ENCODE measurements at places on chromosomes 3 and 15.

DNA sequence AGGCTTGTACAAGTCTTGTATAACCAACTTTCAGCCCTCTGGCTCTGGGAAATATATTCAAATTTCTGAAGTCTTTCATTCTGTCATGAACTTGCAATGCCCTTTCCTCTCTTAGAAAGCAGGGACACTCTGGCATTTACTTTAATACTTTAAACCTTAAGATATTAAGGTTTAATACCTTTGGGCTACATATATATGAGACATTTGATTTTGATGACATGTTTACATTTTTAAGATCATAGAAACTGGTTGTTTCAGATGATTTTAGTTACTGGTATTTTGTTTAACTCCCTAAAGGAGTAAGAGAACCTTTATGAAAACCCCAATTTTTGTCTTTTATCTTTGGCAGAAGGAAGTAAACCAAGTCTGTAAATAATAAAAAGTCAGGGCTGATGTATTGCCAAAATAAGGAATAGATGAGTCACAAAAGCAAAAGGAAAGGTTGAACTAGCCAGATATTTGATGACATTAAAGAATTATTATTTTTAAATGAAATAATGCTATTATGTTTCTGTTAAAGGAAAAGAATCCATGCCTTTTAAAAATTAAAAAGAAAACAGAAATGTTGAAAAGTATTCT, 579.0 kb upstream of the CBLB start:
- DNase-seq: no peak

GRCh38 chr3:38226273-38226672, 39.3 kb upstream of the SLC22A13 start:
- DNase-seq: no peak

- no peak for DNase-seq
These were observed 20.4 kb downstream of the RUVBL1 start for GRCh38 chr3:128103136-128103676.

DNA sequence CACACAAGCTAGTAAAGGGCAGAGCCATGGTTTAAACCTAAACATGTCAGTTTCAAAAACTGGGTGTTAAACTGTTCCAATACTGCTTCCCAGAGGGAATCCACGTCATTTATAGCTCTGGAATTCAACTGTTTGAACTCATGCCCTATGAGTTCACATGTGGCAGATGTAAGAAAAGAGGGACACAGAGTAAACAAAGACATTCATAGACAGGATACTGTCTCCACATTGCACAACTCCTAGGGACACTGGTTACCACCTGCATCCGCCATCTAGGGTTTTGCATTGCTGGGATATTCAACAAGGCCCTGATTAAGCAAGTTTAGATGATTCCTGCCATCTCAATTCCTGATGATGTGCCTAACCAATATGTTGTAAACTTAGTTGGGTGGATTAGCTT, 134.1 kb upstream of the COL8A1 start:
- DNase-seq: no peak

DNA sequence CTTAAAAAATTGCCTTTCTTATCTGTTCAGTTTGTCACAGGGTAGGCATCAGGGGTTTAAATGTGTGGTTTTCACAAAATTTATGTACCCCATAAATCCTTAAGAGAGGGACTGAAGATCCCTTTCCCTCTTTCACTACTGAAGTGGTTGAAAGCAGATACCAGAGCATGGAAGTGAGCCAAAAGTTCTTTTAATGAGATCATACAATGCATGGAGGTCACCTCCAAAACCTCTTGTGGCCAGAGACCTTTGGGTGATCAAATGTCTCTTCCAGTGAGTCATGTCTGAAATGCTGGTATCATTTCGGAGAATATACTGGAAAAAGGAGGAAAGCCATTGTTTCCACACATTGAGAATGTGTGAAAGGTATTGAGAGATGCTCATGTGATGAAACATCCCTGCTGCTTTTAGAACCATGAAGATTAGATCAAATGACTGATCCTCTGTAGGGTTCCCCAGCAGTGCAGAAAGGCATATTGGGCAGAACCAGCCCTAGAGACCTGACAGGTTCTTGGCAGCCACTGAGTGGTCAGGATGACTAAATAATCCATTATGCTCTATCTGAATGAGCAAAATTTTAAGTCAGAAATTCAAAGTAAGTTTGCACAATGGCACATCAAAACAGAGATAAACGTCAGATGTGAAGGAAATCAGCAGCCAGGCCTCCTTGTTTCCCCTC, 165.8 kb upstream of the SLC2A2 start:
- peak; percentile 1 for DNase-seq

DNA sequence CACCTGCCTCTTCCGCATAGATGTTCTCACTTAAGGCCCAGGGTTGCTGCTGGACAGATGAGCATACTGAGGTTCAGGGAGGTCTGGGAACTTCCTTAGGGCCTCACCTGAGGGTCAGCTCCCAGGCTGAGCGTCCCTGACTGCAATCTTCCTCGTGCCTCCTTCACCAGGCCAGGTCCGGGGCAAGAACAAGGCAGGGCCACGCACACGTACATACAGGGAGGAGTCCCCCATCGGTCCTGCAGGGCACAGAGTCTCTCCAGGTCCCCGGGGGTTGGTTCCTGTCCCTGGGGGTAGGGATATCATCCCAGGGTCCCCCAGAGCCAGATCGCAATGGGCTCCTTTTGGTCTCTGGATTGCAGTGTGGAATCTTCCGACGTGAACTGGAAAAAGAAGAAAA, 130.1 kb downstream of the LRRK1 start:
- DNase-seq: no peak

GRCh38 chr15:74529921-74530320, 11.1 kb upstream of the ARID3B start:
- no peak for DNase-seq

- no peak for DNase-seq
These were observed 60.7 kb downstream of the IMPG2 start for GRCh38 chr3:101259485-101260341.

DNA sequence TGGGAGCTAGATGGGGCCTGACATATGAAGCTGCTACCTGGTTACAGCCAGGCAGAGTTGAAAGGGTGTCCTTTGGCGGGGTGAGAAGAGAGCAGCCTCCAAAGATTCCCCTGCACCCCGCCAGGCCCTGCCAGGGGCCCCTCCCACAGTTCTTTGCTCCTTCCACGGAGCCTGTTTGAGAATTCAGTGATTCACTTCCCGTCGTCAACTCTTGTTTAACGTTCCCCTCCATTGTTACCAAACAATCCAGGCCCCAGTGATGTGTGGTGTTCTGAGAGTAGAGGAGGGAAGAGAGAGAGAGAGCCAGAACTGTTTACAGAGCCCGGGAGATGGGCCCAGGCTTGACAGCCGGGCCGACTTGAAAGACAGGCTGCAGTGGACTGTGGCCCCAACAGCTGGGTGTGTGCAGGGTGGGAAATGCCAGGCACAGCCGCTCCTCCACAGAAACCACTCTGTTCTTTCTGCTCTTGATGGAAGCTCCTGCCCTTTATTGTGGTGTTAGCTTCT, 81.5 kb downstream of the SMAD3 start:
- peak; percentile 92 for DNase-seq

DNA sequence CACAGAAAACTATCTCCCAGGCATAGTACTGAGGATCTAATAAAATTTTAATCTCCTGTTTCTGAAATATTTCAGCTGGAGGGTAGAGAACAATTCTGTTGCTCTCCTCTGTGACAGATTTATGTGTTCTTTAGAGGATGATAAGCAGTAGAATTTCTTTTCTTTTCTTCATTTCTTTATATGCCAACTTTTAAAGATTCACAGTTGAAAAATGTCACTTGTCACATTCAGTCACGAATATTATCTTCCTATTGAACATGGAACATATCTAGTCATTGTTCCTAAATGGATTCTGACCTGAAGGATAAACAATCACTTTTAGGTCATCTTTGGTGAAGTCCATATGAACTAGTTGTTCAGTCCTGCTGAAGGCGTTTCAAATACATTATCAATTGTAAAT, 585.5 kb upstream of the DPPA4 start:
- no peak for DNase-seq

- DNase-seq: no peak
These were observed 139.4 kb downstream of the BBX start for GRCh38 chr3:107662124-107662507.

DNA sequence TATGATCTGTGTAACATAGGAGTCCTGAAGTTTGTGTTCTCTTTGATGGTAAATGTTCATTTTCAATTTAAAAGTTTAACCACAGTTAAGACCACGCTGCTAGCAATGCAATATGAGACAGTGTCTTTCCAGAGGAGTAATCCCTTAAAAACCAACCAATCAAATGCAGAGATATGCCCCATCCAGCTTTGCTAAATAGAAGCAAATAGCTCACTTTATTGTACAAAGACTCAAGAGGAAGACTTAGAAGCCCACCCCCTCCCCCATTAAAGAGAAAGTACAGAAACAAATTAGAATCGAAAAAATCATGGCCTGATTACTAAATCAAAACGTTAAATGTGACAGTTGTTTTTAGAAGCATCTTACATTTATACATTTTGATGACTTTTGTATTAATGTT, 2.1 kb upstream of the ANP32A start:
- no peak for DNase-seq

DNA sequence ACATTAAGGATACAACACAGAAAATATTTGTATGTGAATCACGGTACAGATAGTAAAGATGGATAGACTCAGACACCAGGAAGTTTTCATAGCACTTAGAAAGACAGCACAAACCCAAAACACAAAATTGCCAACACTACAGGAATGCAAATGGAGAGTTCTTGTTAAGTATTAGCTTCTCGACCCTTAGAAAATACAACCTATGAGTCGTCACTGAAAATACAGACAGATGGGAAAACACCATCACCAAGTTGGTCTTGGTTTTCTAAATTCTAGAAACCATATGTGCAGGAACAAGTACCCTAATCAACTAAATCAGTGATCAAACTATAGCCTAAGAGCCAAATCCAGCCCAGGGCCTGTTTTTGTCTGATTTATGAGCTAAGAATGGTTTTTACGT, 50.7 kb downstream of the PEAK1 start:
- no peak for DNase-seq

- DNase-seq: no peak
These were observed 78.3 kb downstream of the FMN1 start for GRCh38 chr15:33116198-33116597.

- no peak for DNase-seq
These were observed 54.2 kb upstream of the ARHGEF3 start for GRCh38 chr3:56855856-56856512.

DNA sequence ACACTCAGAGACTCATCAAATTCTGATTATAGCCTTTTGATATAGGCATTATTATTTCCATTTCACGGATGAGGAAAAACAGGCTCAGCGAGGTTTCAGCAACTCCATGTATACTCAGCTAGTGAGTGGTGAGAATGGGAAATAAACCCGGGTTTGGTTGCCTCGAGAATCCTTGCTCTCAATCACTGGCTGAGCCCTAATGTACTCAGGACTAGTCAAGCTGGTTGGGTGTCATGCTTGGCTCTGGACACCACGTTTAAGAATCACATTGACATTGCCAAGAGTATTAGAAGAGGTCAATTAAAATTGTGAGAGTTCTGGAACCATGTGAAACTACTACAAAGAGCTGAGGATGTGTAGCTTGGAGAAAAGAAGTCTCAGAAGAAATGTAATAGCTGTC, 444.5 kb downstream of the MFSD1 start:
- no peak for DNase-seq

GRCh38 chr3:99579246-99579645, 59.1 kb upstream of the COL8A1 start:
- DNase-seq: no peak

GRCh38 chr15:62057341-62057980, 2.8 kb downstream of the VPS13C start:
- DNase-seq: no peak

DNA sequence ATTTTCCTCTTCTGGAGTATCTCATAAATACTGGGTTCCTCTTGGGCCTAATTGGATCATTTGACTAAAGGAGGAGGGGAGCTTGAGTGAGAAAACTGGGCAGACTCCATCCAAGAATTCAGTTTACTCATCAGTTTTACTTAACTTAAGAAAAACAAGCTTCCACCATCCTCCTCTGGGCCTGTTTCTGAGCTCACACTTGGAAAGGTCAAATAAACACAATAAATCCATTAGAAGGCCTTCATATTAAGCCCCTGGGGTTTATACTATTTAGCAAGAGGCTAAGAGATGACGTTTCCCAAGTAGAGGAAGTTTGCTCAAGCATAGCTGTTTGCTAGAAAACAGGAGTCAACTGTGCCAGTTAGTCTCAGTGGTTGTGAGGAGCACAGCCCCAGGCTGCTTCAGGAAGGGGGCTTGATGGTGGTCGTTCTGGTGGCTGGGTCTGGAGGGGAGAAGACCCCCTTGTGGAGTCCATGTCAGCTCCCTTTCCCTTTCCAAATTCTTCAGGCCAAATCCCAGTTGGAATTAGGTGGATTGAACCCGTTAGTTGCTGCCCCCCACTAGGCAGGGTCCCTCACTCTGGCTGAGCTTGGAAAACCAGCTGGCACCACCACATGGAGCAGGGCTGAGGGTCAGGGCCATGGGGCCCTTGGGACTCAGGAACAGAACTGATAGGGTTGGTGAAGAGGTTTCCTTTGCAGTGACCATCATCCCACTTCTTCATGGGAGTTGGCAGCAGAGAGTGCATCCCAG, 64.8 kb downstream of the SPSB4 start:
- no peak for DNase-seq

DNA sequence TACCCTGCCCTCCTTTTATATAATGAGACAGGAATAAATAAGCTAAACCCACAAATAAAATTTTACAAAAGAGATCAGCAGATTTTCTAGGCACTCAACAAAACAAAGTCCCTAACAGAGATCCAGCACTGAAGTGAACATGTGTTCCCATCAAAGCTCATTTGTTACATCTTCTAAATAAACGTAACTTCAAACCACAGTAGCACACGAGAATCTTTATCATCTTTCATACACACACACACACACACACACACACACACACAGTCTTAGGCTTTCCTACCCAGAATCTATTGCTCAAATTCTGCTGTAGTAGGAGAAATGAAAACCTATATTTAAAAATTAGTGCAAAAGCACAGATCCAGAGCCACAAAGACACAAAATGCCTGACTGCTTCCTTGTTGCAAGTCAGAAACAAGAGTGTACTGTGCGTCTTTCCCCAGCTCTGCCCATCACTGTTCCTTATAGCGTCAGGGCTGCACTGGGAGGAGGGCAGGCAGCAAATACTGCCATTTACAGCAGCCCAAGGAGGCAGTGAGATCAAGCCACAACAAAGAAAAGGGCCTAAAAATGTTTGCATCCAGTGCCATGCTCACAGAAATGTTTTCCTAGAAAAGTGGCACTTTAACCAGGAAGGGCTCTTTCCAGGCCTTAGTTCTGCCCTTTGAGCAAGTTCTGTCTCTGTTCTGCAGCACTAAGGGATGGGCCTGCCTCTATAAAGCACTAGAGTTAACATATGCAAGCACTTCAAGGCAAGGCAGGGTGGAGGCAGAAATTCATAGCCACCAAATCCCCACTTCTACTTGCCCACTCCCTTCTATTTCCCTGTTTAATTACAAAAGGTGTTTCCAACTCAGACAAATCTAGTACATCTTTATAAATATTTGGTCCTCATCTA, 6.0 kb downstream of the IP6K1 start:
- no peak for DNase-seq

GRCh38 chr15:29260896-29261295, 8.7 kb downstream of the NSMCE3 start:
- no peak for DNase-seq

- no peak for DNase-seq
These were observed 100.1 kb upstream of the LPP start for GRCh38 chr3:188053710-188054380.
